Peyer's patch (tissue), 4 donors: ENCODE measurements at places on chromosomes 5 and 9. TPM values are rescaled to one million over a fixed set of nuclear protein-coding genes. Genes with fewer than 3 reads are reported as not detected.

The SYK gene
- 55.5 TPM for total RNA-seq

The SMIM27 gene
- 1.0 TPM for total RNA-seq

The WNK2 gene
- total RNA-seq, result 577 TPM

The DBH gene
- total RNA-seq, result not detected

GRCh38 chr5:107894361-107894760, 223.6 kb upstream of the EFNA5 start:
- DNase-seq, result no peak

- DNase-seq, result no peak
Measured at GRCh38 chr5:112529525-112529924, 110.4 kb upstream of the EPB41L4A start.

GRCh38 chr9:97811533-97812246, 41.3 kb upstream of the FOXE1 start:
- DNase-seq, result no peak

The SLC6A19 gene
- 500 TPM for total RNA-seq

The TLR4 gene
- total RNA-seq, result 18.2 TPM

GRCh38 chr9:16337322-16338029, 533.0 kb downstream of the BNC2 start:
- DNase-seq, result no peak

DNA sequence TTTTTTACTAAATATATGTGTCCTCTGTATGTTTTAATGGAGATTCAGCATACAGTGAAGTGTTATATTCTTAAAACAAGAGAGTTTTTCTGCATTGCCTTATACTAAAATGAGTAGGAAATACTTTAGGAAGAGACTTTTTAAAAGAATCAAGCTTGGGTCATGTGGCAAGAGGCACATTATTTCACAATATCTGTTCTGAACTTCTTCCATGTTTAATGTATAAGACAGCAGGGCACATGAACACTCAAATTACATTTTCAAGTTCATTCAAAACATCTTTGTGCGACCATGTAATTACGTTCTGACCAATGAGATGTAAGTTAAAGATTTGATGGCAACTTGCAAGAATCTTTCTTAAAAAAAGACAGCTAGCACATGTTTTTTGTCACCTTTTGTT, 1055.9 kb downstream of the NR2F1-AS1 start:
- DNase-seq, result no peak

DNA sequence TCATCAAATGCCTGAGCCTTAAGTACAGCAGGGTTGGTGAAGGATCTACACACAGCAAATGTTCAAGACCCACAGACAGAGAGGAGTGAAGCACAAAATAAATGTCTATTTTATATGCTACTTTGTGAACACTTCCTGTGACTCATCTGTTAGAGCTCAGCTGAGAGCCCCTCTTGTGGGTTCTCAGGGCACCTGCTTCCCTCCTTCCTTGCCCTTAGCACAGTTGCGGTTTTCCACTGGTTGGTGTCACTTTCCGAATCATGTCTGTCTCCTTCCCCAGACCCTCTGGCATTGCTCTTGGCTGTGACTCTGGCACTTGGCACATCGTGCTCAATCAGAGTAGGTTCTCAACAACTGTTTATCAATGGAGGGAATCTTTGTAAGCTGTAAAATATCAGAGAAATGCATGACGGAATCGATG, 128.5 kb upstream of the STC2 start:
- DNase-seq, result no peak

The INSL4 gene
- not detected for total RNA-seq

The ANKRD34B gene
- not detected for total RNA-seq

GRCh38 chr9:27340285-27340674, 43.3 kb upstream of the EQTN start:
- no peak for DNase-seq

The TXNDC8 gene
- total RNA-seq, result not detected

The DNM1 gene
- total RNA-seq, result 54.3 TPM

- no peak for DNase-seq
Measured at GRCh38 chr9:125317704-125318103, 56.1 kb downstream of the GAPVD1 start.

DNA sequence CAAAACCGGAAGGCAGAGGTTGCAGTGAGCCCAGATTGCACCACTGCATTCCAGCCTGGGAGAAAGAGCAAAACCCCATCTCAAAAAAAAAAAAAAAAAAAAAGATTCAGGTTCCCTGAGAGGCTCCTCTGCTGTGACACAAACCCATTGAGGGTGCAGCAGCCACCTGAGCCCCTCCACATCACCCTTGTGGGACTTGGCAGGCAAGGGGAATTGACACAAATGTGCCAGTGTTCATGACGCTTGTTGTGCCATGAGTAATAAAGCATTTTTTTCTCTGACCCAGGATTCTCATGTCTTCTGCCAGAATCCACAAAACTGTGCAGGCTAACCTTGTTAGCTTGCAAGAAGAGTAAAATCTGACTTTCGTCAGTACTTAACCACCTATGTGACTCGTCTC, 149.6 kb downstream of the TTC39B start:
- no peak for DNase-seq

- DNase-seq, result no peak
Measured at GRCh38 chr9:110429453-110429852, 91.8 kb upstream of the TXNDC8 start.

GRCh38 chr9:126607731-126608130, 6.0 kb upstream of the LMX1B start:
- DNase-seq, result no peak

GRCh38 chr5:35303152-35303551, 72.9 kb upstream of the PRLR start:
- no peak for DNase-seq

- no peak for DNase-seq
Measured at GRCh38 chr9:122058051-122058450, 35.1 kb downstream of the TTLL11 start.

DNA sequence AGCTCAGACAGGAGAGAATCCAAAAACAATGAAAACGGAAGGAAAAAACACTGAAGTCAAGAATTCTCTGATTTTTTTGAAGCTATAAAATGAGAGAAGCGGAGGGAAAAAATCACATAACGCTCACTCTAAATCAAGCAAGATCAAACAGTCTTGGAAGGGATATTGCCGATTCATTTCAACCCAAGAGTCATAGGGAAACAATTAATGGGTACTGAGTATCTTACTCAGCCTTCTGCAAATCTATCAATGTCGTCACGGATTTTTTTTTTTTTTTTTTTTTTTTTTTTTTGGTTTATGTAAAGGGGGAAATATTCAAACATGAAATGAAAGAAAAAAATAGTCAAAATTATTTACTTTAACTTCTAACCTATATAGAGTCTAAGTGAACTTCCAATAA, 9.5 kb downstream of the MEF2C start:
- no peak for DNase-seq

- DNase-seq, result no peak
Measured at GRCh38 chr5:158326256-158326655, 467.3 kb upstream of the CLINT1 start.
